NCI-H1092 (cell line): ENCODE measurements at places on chromosomes 5 and 9.
A peak's percentile ranks its signal among the peaks of the same experiment; 100 is the strongest.

- DNase-seq = peak; percentile 5
Measured at GRCh38 chr5:160919626-160920025, 67.6 kb upstream of the ATP10B start.

- DNase-seq = no peak
Measured at GRCh38 chr5:139248826-139249453, 44.6 kb upstream of the MATR3 start.

GRCh38 chr5:169168280-169168679 lies 132.7 kb downstream of the SLIT3 start:
- no peak for DNase-seq

DNA sequence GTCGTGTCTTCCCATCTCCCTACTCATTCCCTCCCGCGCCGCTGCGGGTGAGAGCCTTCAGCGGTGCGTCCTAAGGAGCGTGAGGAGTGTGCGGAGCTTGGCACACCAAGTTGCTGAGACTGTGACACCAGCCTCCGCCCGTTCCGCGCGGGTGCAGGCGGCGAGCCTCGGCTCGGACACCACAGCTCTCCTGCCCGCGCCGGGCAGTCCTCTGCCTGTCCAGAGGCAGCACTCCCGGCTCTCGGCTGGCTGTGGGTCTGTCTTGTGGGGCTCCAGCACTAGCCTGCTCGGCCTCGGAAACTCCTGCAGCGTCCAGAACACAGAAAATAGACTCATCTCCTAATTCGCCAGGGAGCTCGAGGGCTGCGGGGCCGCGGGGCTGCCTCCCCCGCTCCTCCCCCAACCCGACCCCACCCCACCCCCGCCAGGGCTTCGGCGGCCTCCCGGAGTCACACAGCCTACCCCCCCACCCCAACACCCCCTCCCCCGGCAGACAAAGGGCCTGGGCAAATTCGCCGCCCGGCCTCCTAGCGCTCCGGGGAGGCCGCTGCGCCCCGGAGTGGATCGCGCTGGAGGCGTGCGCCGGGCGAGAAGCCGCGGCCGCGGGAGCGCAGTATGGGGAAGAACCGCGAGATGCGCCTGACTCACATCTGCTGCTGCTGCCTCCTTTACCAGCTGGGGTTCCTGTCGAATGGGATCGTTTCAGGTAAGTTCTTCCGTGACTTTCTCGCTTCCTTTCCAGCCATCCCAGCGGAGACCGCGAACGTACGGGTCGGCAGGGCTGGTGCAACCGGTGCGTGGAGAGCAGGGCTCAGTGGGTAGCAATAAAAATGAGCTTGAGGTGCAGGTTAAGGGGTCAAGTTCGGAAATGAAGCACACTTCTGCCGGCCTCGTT lies at the start of gene ADAMTS19:
Gene ADAMTS19, plus strand, starts transcription at position 522 of the 895 bp plus-strand sequence. Its CDS starts 94 bp downstream, at position 616.
- no peak for DNase-seq

DNA sequence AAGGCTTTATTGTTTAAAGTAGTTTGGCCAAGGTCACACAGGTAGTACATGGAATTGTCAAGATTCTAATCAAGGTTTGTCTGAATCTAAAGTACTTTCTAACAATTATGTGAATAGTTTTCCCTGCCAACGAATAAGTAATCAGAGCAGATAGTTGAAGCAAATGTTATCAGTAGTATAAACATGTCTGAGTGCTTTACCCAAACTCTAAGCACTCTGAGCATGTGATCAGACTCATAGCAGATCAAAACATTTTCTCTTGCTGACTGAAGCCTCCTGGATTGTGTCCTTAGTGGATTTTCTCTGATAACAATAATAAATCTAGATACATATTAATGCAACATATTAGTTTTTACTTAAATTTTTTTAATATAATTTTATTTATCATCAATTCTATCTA lies 995.0 kb downstream of the EFNA5 start:
- DNase-seq = no peak

GRCh38 chr9:27196383-27196782 lies 87.4 kb downstream of the TEK start:
- no peak for DNase-seq

DNA sequence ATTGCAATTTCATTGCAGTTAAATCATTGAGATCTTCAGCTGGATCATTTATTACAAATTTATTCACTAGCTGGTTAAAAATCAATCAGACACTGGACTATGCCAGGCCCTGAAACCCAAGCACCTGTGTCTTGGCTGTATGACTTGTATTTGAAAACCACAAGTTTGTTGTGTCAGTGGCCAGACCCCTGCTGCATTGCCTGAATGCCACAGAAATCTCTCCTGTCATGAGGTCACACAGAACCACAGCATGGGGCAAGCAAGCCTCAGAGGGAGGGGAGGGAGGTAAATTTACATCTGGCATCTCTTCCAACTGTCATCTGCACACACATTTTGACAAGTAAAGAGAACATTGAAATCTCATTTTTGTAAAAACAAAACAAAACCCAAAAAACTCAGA lies 90.0 kb downstream of the ARRDC3 start:
- no peak for DNase-seq

DNA sequence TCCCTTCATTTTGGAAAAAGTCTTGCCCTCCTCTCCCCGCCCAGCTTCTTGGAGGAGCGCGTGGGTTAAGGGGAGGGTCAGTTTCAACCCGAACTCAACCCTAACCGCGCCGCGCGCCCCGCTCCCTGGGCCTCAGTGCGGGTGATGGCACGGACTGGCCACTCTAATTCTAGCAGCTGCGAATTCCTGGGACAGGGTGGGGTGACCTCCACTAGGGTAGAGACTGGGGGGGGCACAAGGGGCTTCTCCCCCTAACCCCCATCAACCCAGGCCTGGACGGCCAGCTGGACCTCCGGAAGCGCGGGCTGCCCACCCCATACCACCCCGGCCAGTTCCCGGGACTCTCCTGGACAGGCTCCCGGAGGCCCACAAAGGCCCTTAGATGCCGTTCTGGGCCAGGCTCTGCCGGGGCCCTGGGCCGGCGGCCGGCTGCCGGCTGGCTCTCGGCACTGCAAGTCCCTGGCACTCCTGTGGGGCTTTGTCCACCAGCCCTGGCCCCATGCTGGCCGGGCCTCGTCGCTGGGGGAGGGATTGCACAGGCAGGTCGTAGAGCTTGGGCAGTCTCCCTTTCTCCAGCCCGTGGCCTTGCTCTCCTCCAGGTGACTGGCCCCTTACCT lies 7.2 kb upstream of the PSD2 start:
- no peak for DNase-seq

DNA sequence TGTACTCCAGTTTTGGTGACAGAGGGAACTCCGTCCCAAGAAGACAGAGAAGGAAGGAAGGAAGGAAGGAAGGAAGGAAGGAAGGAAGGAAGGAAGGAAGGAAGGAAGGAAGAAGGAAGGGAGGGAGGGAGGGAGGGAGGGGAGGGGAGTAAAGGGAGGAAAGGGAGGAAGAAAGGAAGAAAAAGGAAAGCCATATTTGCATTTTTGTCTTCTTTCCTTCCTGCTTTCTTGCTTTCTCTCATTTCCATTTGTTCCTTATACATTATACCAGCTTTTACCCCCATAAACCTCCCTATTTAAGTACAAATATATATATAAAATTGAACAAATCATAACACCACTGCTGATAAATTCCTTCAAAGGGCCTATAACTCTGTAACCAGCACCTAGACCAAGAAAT lies 151.8 kb downstream of the SMC2 start:
- no peak for DNase-seq

- no peak for DNase-seq
Measured at GRCh38 chr5:117143406-117143805, 568.8 kb upstream of the SEMA6A start.

- peak; percentile 22 for DNase-seq
Measured at GRCh38 chr5:132496191-132496630, 5.6 kb upstream of the IRF1 start.

GRCh38 chr9:1453636-1454035 lies 403.5 kb downstream of the DMRT2 start:
- DNase-seq = no peak

- DNase-seq = no peak
Measured at GRCh38 chr5:99973779-99974178, 561.4 kb upstream of the FAM174A start.
